ENCODE measurements at places on chromosomes 3 and 15.

DNA sequence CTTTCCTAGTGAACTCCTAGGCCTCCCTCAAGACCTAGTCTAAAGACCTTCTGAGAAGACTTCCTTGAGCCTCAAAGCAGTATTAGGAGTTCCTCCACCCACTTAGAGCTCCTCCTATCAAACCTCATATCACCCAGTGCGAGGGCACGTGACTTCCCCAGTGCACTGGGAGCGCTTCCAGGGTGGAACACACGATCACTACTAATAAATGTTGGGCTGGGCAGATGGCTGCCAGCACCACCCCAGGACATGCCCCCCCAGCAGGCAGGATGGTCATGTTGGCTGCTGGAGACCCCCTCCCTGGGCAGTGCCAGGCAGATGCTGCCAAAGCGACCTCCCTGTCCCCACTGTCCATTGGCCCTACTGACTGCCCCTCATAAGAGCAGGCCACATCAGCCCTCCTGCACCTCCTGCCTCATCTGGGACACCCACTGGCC is 8.5 kb upstream of the PLXND1 start:
- DNase-seq, result no peak

DNA sequence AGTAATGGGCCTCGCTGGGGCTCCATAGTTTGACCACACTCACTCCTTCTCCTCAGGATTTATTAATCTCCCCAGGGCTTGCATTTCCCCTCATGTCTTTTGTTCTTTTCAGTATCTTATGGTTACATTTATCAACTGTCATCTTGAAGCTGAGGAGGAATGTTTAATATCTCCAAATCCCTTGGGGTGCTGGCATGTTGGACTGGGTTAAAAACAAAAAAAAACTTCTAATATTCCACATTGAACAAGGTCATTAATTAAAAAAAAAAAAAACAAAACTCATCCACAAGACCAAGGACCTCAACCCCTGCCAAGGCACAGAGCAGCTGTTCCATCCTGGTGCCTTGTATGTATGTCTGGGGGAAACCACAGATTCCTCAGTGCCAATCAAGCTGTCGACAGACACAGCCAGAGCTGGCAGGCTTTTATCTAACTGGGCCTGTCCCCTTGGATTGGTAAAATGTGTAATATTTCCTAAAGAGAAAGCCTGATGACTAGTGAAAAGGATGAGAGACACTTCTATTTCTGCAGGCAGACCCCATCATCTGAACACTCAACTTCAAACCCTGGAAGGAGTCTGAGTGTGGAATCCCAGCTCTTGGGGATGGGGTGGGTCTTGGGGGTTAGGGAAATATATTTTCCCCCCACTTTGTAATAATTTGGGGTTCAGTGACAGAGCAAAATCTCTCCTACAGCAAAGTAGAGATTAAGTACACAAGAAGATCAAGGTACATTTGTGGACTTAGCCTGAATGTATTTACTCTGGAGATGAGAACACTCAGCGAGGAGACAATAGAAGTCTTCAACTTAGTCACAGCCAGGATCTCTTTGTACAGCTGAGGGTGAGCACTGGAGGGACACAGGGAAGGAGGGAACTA is 69.1 kb downstream of the TTC23 start:
- no peak for DNase-seq

- DNase-seq, result no peak
These were observed 156.0 kb downstream of the AGBL1 start for GRCh38 chr15:86235667-86236066.

- DNase-seq, result no peak
These were observed 157.1 kb downstream of the RSRC1 start for GRCh38 chr3:158267015-158267414.

DNA sequence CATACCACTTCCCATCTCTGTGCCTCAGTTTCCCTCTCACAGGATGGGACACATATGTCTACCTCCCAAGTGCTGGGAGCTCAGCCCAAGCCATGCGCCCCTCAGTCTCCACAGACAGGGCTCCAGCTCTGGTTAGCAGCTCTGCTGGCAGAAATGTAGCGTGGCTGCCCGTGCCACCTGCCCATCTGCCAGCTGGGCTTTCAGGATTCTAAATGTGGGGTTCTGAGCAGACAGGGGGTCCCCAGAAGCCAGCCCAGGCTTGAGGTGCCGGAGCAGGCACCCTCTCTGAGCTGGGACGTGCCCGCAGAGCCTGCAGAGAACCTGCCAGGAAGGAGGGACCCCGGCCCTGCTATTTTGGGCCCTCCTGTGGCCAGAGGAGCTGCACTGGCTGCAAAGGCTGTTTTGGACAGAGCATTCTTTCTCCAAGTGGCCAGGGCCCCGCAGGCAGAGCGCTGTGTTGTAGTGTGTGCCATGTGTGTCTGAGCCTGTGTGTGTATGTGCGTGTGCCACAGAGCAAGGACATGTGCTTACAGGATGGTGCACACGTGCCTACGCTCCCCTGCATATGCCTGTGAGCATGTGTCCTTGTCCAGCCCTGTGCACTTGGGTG is 31.7 kb downstream of the PSTPIP1 start:
- no peak for DNase-seq

DNA sequence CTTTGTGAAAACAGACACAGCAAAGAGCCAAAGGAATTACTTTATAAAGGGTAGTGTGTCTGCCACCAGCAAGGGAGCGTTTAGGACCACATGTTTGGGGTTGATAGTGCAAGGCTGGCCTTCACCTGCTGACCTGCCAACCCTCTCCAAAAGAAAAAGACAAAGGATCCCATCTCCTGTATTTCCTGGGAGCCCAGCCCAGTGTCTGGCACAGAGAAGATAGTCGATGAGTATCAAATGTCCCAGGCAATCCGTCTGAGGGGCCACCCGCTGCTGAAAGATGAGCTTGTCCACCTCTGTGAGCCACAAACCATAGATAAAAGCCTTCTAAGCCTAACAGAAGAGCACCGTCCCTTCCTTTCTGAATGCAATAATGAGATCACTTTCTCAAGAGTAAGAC is 154.8 kb upstream of the CTNNB1 start:
- no peak for DNase-seq

- DNase-seq, result no peak
These were observed 451.1 kb upstream of the KCNMB2 start for GRCh38 chr3:178084938-178085816.

- DNase-seq, result no peak
These were observed 1.6 kb upstream of the SHOX2 start for GRCh38 chr3:158107605-158108444.

- no peak for DNase-seq
These were observed 115.5 kb downstream of the NFKBIZ start for GRCh38 chr3:101964861-101965260.

DNA sequence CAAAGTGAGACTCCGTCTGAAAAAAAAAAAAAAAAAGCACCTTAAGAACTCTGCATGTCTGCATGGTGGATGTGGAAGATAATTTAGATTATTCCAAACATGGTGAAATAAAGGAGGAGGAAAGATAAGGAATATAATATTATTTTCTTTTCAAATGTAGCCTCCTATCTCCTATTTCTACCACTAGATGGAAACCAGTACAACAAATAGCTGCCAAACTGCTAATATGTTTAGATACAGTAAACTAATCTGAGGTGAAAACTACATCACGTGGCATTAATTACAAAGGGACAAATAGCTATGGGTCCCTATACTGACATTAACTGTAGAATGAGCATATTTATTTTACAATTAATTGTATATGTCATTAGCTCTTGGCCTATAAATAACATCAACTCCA is 197.8 kb downstream of the TBC1D5 start:
- DNase-seq, result no peak

DNA sequence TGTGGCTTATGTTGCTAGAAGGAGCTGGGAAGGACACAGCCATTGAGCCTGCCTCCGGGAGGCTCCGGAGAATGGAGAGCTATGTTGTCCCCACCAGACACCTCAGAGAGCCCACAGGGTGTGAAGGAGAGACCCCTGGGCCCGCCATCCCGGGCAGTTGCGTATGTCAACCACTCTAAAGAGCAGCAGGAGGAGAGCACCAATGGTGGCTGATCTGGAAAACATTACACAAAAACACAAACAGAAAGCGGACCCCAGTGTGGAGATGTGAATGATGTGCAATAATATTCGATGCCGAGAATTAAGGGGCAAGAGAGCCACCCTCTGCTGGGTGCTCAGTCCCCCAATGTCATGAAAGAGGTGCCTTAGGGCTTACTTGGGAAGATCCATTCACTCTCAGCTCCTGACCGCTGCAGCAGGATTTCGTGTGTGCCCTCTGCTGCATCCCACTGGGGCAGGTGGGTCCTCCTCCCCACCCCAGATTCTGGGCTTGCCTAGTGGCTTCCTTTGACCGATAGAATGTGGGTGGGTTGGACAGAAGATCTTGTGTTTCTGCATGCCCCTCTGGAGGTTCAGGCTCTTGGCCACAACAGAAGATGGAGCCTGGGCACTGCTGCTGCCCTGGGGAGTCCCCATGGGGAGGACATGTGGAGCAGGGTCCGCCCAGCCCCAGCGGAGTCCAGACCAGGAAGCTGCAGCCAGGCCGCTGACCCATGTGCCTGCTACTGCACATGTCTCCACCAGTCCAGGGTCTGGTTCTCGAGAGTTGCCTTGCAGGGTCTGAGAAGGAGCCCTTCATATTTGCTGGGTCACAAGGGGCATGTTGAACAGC is 245.3 kb downstream of the OCA2 start:
- no peak for DNase-seq

DNA sequence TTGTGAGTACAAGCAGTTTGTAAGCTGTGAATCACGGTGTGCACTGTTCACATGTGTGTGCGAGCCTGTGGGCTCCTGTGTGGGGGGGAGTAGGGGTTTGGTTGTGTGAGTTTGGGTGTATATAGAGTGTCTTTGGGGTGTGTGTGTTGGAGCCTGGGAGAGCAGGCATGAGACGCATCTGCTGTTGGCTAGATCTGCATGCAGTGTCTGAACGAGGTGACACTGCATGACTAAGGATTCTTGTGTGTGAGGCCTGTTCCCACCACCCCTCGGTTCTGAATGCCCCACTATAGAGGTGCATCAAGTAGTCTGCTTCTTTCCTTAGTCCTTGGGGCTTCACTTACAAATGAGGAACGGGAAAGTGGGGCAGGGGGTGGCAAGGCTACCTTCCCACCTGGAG is 68.4 kb downstream of the MAGEF1 start:
- DNase-seq, result no peak

- no peak for DNase-seq
These were observed 55.9 kb downstream of the SGO1 start for GRCh38 chr3:20130106-20130505.

GRCh38 chr3:51798411-51798963 is 19.4 kb upstream of the IQCF6 start:
- no peak for DNase-seq

DNA sequence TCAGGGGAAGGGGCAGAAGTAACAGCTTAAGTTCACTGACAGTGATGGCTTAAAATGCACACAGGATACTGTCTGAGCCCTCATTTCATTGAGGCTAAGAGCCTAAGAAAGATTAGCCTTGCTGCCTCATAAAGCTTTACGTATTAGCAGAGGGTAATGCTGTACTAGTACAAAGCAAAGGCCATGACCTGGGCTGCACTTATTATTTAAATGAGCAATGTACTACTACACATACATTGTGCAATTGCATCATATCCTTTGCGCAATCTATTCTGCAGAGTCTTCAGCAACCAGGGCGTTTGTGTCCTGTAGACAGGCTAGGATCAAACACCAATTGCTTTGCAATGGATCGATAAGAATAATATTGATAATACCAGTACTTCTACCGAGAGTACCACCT is 221.8 kb downstream of the TPRG1 start:
- no peak for DNase-seq

Data from stimulated activated CD8-positive, alpha-beta memory T cell treated with anti-CD3 and anti-CD28 coated beads, Interleukin-7, amount 100 ng/mL, for 48 hours (primary cell).